Lung (tissue), 17 donors: ENCODE measurements at places on chromosomes 12 and 14.

DNA sequence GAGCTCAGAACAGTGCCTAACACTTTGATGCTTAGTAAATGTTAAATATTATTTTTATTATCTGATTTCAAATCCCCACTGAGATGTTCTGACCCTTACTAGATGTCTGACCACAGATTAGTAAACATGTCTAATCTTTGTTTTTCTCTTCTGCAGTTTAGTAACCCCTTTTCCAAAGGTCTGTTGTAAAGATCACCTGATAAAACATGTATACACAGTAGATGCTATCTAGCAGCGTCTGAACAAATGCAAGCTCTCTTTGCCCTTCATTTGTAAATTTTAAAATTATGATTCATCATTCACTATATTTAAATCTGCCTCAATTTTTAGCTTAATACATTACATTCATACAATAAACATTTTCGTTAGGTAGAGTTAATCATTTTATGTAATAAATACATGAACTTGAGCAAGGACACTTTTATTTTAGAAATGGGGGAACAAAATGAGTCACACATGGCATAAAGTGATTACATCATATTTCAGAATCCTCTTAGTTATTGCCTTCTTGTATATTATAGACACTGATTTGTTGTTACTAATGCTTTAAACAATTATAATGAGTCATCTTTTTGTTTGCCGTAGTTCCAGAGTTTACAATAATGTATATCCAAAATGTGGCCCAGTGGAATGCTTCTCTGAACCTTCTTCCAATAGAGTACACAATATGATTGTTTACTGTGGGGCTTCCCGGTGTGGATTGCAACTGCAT lies 1.7 kb upstream of the OR4K5 start:
- DNase-seq: no peak

DNA sequence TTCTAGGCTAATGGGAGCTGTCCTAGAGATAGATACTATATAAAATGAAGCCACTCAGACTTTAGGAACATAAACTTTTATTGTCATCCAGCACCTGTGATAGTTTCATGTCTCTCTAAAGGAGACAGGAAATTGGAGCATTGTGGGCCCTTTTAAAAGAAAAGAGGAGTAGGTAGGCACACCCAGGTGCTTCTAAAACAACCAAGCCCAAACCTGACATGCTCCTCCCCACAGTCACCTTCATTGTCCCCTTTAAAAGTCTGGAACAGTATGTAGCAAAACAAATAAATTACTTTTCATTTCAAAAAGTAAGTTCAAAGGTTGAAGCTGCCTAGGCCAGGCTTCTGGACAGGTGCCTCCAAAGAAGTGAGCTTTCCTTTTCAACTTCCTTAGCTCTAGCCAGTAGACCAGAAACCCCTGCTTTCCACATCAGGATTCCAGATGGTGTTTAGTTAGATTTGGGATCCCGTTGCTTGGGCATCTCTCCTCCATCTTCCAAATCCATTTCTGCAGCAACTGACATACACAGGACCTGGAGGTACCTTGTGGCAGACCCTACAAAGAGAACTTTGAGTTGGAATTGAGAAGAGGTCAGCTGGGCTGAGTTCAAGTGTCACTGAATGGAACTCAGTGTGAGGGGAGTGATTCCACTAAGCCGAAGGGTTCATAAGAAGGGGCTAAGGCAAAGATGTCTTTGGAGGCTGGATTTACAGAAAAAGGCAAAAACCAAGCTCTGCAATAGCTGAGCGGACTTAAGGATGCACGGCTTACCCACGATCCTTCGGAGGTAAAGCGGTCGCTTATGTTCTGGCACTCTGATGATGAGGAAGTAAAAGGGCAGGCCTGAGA lies 6.9 kb downstream of the OXA1L start:
- no peak for DNase-seq

DNA sequence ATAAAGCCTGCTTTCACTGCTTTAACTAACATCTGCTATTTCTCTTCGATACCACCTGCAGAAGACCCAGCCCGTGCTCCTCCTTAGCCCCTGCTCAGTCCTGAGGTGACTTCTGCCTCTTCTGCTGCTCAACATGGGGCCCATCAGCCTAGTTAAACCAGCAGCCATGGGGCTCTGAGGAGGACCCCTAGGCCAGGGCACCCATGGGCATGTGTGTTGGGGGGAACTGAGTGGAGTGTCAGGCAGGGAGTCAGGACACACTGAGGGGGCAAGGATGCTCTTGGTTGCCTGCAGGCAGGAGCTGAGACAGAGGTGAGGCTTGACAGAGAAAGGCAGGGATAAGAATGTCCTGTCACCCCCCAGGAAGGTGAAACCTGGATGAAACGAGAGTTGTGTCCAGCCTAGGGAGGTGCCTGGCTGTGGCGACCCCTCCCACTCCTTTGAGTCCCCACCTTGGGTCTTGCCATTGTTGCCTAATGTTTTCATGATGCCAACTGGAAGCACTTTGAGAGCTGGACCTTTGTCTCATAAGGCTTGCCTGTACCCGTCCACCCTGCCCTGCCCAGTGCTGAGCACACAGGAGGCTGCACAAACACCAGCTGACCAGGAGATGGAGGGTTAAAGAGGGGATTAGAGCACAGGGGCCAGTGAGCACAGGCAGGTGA lies 12.5 kb upstream of the RABGGTA start:
- no peak for DNase-seq

GRCh38 chr12:97716356-97716755 lies 253.8 kb downstream of the RMST start:
- no peak for DNase-seq

- no peak for DNase-seq
Observed at GRCh38 chr12:110528277-110528839, 26.2 kb downstream of the RAD9B start.

GRCh38 chr14:101813171-101813759 lies 51.8 kb downstream of the PPP2R5C start:
- no peak for DNase-seq
